ENCODE measurements at places on chromosomes 5 and 9.

GRCh38 chr5:16809395-16810207, 126.5 kb downstream of the MYO10 start:
- no peak for DNase-seq

- DNase-seq: no peak
Observed at GRCh38 chr9:19746223-19746622, 42.6 kb downstream of the SLC24A2 start.

- DNase-seq: no peak
Observed at GRCh38 chr5:55636177-55636576, 75.9 kb downstream of the SLC38A9 start.

DNA sequence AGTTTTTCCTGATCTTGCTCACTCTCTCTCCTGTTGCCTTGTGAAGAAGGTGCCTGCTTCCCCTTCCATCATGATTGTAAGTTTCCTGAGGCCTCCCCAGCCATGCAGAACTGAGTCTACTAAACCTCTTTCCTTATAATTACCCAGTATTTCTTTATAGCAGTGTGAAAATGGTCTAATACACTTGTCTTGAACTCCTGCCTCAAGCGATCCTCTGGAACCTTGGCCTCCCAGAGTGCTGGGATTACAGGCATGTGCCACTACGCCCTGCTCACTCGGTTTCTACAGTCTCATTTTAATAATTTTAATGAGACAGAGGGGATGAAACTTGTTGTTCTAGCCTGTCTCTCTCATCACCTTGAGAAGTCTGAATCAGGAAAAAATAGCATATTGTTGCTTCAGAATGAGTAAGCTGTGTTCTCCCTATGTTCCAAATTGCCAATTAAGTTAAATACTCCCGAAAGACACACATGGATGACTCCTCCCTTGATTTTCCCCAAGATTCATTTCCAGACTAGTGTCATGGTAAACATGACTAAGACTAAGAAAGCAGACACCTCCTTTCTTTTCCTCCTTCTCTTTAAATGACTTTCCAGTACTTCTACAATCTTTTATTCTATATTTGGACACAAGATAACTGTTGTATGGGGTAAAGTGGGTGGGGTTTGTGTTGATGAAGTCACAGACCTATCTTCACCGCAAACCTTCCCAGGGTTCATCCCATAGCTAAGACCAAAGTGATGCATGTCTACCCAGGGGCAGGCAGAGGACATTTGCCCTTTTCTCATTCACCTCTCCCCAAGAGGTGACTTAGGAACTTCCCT, 7.8 kb upstream of the DNAJC18 start:
- no peak for DNase-seq

DNA sequence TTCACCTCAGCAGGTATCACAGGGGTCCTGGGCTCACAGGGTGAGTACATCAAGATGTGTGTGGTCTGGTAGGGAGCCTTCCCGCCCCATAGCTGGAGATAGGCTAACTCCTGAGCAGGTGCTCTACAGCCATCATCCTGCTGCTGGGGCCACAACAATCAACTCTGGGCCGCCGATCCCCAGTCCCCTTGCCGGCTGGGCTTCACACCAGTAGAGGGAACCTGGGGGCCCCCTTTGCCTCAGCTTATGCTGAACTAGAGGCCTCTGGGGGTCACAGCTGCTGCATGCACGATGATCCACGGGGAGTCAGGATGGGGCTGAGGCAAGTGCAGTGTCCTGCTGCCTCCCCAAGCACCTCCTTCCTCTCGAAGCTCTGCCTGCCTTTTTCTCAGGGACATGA, 46.5 kb downstream of the IRF1 start:
- DNase-seq: no peak

GRCh38 chr5:108168915-108169314, 213.0 kb downstream of the FBXL17 start:
- DNase-seq: no peak

DNA sequence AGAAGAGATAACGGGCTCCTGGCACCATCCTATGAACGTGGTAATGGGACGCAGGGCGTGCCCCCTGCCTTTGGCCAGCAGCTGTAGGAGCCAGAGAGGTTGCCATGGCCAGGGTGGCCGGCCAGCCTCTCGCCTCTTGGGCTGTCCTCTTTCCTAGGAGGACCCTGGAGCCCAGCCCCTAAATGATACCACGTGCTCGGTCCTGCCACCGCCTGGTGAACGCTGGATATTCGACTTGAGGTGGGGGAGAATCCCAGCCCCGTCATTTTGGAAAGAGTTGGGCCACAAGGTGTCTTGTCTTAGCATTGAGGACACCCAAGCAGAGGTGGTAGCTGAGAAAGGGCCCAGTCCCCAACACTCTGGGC, 391 bp upstream of the NRG2 start:
- peak; percentile 33 for DNase-seq

- no peak for DNase-seq
Observed at GRCh38 chr9:78304357-78304756, 7.4 kb downstream of the PSAT1 start.

- no peak for DNase-seq
Observed at GRCh38 chr5:40405996-40406740, 273.5 kb upstream of the PTGER4 start.

- no peak for DNase-seq
Observed at GRCh38 chr9:132639322-132639721, 30.5 kb downstream of the DDX31 start.

- no peak for DNase-seq
Observed at GRCh38 chr5:172868436-172868923, 34.4 kb downstream of the ERGIC1 start.

DNA sequence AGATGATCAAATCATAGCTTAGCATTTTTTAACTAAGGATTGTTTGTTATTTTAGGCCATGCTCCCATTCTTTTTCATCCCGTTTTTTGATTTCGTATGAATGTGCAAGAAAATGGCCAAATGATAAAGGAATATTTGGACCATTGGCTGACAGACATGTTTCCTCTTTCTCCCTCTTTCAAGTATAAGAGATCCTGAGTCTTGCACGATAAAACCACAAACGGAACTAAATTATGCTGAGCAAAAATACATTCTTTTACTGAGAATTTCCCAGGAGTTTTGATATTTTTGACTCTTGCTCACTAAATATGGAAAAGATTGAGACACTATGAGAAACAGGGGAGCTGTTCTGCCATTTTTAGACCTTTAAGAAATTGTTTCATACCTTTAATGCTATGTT, 90.4 kb upstream of the KLF9 start:
- no peak for DNase-seq

GRCh38 chr9:133485531-133486260, 6.8 kb upstream of the SLC2A6 start:
- DNase-seq: peak; percentile 45

GRCh38 chr5:90528601-90529193, 687 bp downstream of the LYSMD3 start:
- peak; percentile 30 for DNase-seq

DNA sequence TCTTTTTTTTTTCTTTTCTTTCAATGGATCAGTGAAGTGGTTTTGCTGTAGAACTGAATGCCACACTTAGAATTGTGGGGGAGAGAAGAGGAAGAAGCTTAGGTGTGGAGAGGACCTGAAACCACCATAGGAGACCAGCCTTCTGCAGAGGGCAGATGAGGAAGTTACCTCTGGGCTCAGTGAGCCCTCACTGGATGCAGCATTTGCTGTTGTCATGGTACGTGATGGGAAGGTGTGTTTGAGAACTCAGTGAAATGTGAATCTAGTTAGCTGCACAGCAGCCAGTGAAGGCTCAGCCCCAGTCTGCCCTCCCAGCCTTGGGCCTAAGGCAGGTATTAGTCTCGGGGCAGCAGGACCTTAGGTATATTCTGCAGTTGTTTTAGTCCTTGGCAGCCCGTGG, 17.5 kb downstream of the CYFIP2 start:
- no peak for DNase-seq

DNA sequence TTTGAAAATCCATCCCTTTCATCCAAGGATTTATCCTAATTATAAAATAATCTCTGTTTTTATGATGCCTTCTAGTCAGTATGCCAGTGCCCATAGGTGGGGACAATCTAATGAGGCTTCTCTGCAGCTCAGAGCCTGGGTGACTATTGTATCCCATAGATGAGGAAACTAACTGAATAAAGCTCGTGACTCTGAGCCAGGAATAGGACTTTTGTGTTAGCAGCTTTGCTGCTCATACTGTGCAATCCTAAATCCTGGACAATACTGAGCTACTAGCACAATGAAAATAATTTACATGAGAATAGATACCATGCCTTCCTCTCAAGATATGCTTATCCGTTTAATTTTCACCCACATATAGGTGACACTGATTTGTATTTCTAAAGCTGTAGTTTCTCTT, 443.0 kb downstream of the PLK2 start:
- no peak for DNase-seq

GRCh38 chr5:108650997-108651396, 96.7 kb upstream of the FER start:
- DNase-seq: no peak

- no peak for DNase-seq
Observed at GRCh38 chr5:173882632-173883031, 5.5 kb upstream of the CPEB4 start.

DNA sequence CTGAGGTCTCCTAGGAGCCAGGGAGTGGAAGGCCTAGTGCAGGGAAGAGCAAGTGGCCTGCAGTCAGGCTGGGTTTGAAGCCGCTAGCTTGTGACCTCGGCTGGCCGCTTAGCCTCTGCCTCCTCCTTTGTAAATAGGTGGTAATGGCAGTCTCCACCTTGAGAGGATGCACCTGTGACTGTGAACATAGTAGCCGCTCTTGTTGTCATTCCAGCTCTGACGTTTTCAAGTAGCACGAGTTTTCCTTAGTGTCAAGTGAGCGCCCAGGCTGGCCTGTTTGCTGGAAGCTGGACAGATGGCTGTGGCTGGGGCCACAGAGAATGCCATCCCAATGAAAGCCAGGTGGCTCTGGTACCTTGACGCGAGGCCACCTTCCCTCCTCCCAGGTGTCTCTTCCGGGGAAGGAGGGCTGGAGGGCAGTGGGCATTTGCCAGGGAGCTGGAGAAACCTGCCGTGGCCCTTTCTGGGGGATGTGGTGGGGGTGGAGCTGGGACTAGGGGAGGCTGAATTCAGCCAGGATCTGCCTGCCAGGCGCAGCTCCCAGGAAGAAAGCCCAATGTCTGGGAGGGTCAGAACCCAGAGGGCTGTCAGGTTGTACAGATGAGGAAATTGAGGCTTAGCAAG, 2.5 kb downstream of the ASS1 start:
- DNase-seq: no peak

DNA sequence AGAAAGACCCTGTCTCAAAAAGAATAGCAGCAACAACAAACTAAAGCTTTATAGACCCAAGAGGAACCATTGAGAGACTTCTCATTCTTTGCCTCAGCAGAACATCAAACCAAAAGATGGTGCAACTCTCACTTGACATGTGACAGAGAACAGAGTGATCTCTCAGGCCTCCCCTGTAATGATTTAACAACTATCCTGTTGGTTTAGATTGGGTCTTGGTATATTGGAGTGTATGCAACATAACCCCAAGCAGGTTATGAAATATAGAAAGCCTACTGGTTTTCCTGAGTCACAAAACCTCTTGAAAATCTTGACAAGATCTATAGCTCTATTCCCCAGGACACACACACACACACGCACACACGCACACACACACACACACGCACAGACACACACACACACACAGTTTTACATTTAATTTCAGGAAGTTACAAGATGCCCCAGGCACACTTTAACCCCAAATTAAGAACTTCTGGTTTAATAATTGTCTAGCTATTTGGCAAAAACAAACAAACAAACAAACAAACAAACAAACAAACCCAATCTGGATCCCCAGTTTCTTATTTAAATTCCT, 6.5 kb upstream of the FGF1 start:
- DNase-seq: no peak

DNA sequence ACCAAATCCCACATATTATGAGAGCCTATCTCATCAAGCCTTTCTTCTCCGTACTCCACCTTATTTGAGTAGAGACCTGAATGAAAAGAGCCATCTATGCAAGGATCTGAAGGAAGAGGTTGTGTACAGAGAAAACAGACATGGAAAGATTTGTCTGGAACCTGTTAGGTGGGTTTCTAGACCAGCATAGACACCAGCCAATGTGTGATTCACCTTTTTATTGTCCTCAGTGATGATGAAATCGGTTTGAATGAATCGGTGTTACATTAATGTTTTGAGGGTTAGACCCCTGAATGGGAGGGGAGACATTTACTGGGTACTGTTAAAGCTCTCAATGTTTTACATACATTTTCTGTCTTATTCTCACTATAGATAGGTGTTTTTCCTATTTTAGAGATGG, 223.6 kb downstream of the NMUR2 start:
- no peak for DNase-seq

- DNase-seq: no peak
Observed at GRCh38 chr5:68822796-68823195, 271.0 kb upstream of the SLC30A5 start.

- no peak for DNase-seq
Observed at GRCh38 chr5:127886-128285, 35.9 kb downstream of the PLEKHG4B start.

DNA sequence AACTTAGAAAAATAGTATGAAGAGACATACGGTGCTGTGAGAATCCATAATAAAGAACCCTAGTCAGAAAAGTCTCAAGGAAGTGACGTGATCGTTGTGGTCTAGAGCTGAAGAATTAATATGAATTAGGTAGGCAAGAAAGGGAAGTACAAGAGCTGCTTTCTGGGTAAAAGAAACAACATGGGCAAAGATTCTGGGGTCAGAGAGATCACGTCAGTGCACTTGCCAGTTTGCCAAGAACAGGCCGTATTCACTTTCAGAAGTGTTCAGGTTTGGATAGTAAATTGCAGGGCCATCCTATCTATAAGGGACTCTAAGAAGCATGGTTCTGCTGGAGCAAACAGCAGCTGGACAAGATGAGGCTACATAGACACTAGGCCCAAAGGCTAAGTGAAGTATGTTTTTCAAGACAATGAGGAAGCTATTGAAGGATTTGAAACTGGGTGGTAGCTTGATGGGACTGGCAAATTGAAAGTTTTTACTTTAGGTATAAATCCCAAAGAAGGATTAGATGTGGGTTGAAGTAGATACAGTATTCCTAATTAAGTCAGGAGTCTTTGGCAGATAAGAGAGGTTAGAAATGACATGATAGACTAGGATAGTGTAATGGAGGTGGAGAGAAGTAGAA, 4.8 kb upstream of the CHD1 start:
- DNase-seq: peak; percentile 39

GRCh38 chr9:33223696-33224095, 16.3 kb upstream of the SPINK4 start:
- DNase-seq: no peak

DNA sequence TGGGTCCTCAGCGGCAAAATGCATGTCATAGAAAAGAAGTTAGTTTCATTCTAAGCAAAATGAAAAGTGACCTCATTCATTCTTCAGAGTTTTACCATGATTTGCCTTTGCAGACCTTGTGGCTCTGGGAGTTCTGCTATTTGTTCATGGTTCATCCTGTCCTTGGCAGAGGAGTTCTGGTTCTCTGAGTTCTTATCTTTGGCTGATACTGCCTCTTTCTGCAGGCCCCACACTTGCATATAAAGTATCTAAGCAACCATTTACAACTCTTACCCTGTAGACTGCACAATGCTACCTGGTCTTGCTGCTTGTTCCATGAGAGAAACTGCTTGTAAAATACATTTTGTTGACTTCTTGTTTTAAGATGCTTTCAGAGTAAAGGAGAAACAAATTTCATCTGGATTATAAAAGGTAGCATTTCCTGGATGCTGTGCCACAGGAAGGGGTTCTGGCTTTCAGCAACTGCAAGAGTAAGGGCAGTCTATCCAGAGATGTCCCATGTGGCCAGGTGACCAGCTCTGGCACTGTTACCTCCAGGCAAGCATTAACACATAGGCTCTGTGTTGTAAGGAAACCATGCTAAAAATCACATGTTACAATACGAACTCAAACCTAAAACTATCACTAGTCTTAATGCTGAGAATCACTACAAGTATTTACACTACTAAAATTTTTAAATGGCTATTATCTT, 513.2 kb downstream of the SPOCK1 start:
- DNase-seq: no peak

Data from stimulated activated CD8-positive, alpha-beta memory T cell treated with anti-CD3 and anti-CD28 coated beads, Interleukin-4, amount 100 ng/mL, for 48 hours (primary cell).